Activated CD4-positive, alpha-beta T cell treated with anti-CD3 and anti-CD28 coated beads, Interleukin-2, amount 10 ng/mL, durations not matched to agents 7 days and 5 days (primary cell): ENCODE measurements at places on chromosomes 12 and 14. TPM values are rescaled to one million over a fixed set of nuclear protein-coding genes. Genes with fewer than 3 reads are reported as not detected.

DNA sequence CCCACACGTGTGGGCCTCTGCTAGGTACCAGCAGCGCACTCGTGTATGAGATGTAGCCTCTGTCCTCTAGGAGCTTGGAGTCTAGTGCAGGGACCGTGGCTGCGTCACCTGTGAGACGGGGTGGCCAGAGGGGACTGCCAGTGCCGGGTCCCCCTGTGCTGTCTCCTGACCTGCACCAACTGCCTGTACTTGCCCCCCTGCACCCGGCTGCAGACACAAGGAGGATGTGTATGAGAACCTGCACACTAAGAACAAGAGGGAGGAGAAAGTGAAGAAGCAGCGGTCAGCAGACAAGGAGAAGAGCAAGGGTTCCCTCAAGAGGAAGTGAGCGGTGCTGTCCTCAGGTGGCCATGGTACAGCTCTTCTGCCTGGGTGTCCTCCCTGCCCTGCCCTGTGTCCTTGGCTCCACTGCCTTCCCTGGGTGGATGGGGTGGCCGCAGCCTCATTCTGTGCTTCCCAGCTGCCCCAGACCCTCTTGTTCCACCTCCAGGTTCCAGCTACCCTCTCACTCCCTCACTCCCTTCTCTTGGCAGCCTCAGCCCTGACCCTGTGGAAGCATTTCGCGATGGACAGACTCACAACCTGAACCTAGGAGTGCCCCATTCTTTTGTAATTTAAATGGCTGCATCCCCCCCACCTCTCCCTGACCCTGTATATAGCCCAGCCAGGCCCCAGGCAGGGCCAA, 9.6 kb downstream of the PTPN6 start:
- peaks cover 92% of the 10 kb centered on the region for H3K4me1 ChIP-seq
- peaks cover 66% of the 10 kb centered on the region for H3K36me3 ChIP-seq
- H3K27ac ChIP-seq: peak overlapping the region; percentile 95
- DNase-seq: no peak

- no peaks in the 10 kb centered on the region for H3K36me3 ChIP-seq
- H3K27me3 ChIP-seq: no peaks in the 10 kb centered on the region
- no peak overlapping the region for H3K27ac ChIP-seq
- H3K4me3 ChIP-seq: no peak overlapping the region
Measured at GRCh38 chr14:36702474-36702873, 40.8 kb downstream of the PAX9 start.

DNA sequence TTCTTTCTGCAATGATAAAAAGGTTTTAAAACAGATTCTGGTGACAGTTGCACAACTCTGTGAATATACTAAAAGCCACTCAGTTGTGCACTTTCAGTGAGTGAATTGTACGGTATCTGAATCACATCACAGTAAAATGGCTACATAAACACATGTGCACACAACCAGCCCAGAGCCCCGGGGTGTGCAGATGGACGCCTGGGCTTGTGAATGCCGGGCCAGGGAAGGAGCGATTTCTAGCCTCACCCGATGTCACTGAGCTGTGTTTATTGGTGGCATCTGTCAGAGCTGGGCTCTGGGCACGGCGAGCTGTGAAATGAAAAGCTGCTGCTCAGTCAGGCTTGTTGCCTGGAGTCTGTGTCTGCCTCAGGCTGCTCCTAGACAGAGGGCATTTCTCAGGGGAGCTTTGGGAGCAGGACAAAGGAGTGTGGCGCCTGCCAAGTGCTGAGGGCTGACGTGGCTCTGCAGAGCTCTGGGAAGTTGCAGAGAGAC, 25.9 kb downstream of the RHOF start:
- H3K27me3 ChIP-seq: no peaks in the 10 kb centered on the region
- no peaks in the 10 kb centered on the region for H3K36me3 ChIP-seq
- no peak overlapping the region for H3K4me3 ChIP-seq
- no peak for DNase-seq
- no peak overlapping the region for H3K27ac ChIP-seq

- H3K27me3 ChIP-seq: no peaks in the 10 kb centered on the region
- no peak overlapping the region for H3K27ac ChIP-seq
- no peaks in the 10 kb centered on the region for H3K4me1 ChIP-seq
- no peak for DNase-seq
- H3K36me3 ChIP-seq: no peaks in the 10 kb centered on the region
Measured at GRCh38 chr12:103387385-103387784, 108.4 kb downstream of the C12orf42 start.

DNA sequence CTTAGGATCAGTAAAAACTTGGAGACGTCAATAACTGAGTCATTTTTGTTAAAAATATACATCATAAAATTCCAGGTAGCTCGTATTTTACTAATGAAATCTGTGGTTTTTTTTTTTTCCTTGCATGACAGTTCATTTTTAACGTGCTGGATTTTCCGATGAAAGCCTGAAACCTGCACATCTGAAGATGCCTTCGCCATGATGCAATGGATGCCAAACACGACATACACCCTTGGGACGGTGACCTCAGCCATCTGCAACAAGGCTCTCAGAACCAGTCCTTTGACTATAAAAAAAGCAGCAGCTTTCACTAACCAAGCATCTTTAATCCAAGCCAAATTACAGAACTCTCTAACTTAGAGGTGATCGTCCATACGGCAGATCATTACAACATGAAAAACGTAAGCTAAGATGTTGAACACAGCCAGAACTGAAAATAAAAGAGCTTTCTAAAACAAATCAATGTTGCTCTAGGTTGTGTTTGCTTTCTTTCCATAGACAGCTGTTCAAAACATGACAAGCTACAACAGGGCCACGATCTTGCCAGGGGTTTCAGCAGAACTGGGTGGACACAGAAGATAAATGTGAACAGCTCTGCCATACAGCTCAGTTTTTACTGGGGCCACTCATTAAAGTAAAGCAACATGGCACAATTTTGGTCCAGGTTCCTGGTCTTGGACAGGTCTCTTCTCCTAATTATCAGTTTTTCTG, 7.8 kb downstream of the NIN start:
- H3K27me3 ChIP-seq: no peaks in the 10 kb centered on the region
- H3K4me3 ChIP-seq: peak overlapping the region; percentile 66
- H3K27ac ChIP-seq: peak overlapping the region; percentile 89
- peaks cover 83% of the 10 kb centered on the region for H3K4me1 ChIP-seq

Gene PTGDR
- not detected for total RNA-seq

Gene EML1
- 0.12 TPM for total RNA-seq
